A549 (cell line): ENCODE measurements at places on chromosomes 1 and 21.

- DNase-seq = no peak
Observed at GRCh38 chr1:5638582-5638981, 353.6 kb downstream of the NPHP4 start.

DNA sequence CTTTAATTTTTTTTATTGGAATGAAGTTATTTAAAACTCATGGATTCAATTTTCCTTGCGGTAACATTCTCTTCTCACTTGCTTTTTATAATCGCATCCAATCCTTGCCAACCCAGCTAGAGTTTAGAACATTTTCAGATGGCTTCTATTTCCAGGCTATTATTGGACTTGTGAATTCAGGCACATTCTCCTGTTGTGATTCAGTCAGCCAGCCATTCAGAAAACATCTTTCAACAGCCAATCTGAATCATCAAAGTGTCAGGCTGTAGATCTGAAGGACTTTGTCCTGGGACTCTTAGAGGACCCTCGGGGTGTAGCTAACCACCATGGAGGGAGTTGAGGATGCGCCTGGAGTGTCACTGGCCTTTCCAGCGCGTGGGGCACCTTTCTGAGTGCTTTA lies 92.4 kb downstream of the PRDM2 start:
- no peak for DNase-seq

- DNase-seq = no peak
Observed at GRCh38 chr1:40820911-40821693, 37.5 kb downstream of the KCNQ4 start.

DNA sequence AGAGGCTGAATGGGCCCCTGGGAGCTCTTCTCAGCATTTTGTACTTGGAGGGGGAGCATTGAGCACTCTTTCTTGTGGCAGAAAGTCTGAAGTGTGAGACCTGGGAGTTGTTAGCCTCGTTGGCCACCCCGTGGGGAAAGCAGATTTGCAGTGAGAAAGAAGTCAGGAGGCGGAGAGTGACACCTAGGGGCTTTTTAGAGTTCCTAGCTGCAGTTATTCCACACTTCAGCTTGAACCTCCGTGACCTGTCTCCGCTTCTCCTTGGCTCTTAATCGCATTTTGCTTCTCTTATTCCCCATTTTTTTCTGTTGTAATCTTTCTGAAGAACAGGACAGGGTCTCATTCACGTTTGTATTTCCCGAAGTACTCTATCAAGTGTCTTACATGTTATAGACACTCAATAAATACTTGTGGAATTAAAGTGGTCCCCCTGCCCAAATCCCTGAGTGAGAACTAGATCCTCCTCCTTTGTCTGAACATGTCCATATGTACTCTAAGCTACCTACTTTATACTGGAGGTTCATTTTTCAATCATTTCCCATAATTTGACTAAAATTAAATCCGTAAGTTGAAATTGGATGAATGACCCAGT lies 14.5 kb upstream of the C1orf141 start:
- DNase-seq = peak; percentile 18

- no peak for DNase-seq
Observed at GRCh38 chr1:59687081-59687480, 127.7 kb upstream of the HOOK1 start.
